Right atrium auricular region (tissue), 2 donors: ENCODE measurements at places on chromosomes 1 and 21. TPM values are rescaled to one million over a fixed set of nuclear protein-coding genes. Genes with fewer than 3 reads are reported as not detected.
A peak's percentile ranks its signal among the peaks of the same experiment; 100 is the strongest.

- H3K4me3 ChIP-seq: no peak overlapping the region
- H3K27ac ChIP-seq: no peak overlapping the region
- H3K36me3 ChIP-seq: no peaks in the 10 kb centered on the region
- H3K4me1 ChIP-seq: no peaks in the 10 kb centered on the region
- H3K27me3 ChIP-seq: no peaks in the 10 kb centered on the region
Measured at GRCh38 chr21:35482933-35483662, 434.0 kb upstream of the RUNX1 start.

- H3K36me3 ChIP-seq: no peaks in the 10 kb centered on the region
- H3K4me3 ChIP-seq: no peak overlapping the region
- DNase-seq: no peak
- H3K27ac ChIP-seq: peak overlapping the region; percentile 59
- peaks cover 18% of the 10 kb centered on the region for H3K4me1 ChIP-seq
Measured at GRCh38 chr1:100530880-100531487, 7.0 kb upstream of the GPR88 start.

DNA sequence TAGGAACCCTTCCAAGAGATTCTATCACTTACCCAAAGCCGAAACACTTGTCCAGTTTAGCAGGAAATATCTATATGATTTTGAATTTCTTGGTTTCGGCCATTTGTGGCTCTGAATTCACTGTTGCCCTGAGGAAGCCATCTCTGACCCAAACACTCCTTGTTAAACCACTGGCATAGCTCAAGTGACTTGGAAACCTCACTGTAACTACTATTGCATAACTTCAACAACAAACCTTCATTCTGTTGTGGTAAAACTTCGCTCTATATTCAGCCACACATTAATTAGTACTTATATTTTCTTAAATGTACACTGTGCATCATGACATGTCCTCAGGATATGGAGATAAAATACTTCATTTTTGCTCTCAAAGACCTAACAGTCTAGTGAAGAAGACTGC, 63.2 kb downstream of the ST6GALNAC3 start:
- no peak for DNase-seq
- H3K27me3 ChIP-seq: no peaks in the 10 kb centered on the region
- H3K4me1 ChIP-seq: peaks cover 23% of the 10 kb centered on the region
- no peak overlapping the region for H3K4me3 ChIP-seq
- peak overlapping the region; percentile 73 for H3K27ac ChIP-seq
- no peaks in the 10 kb centered on the region for H3K36me3 ChIP-seq

PGBD5 gene
- total RNA-seq: 18.5 TPM

DNA sequence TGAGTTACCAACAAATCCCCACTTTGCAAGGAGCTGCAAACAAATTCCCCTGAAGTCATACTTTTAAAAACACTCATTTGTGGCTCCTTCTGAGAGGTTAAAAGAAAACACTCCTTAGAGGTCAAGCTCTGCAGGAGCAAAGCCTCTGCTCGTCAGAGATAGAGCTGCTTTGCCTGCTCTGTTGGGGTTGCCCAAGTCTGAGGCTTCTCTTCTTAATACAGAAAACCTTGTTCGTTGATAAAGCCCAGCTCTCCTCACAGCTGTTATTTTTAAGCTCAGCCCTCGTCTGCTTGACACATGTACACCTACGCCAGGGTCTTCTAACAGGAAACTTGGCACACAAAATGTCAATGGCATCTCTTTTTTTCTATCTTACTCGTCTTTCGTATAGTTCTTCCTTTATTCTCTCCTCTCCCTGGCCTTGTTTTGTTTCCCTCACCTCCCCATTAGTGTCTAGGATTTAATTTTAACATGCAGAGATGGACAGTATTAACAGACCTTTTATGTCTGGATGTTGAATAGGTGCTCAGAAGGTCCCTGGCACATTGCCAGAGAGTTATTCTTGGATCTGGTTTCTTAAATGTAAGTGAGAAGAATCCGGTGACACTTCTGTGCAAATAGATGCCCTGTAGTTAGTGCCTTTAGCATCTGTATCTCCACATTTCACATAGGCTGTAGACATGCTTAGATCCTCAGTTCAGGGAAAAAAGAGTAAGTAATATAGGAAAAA, 86.0 kb downstream of the LRRC53 start:
- H3K4me1 ChIP-seq: peaks cover 11% of the 10 kb centered on the region
- no peaks in the 10 kb centered on the region for H3K27me3 ChIP-seq
- H3K36me3 ChIP-seq: no peaks in the 10 kb centered on the region
- no peak overlapping the region for H3K4me3 ChIP-seq
- peak overlapping the region; percentile 29 for H3K27ac ChIP-seq

DNA sequence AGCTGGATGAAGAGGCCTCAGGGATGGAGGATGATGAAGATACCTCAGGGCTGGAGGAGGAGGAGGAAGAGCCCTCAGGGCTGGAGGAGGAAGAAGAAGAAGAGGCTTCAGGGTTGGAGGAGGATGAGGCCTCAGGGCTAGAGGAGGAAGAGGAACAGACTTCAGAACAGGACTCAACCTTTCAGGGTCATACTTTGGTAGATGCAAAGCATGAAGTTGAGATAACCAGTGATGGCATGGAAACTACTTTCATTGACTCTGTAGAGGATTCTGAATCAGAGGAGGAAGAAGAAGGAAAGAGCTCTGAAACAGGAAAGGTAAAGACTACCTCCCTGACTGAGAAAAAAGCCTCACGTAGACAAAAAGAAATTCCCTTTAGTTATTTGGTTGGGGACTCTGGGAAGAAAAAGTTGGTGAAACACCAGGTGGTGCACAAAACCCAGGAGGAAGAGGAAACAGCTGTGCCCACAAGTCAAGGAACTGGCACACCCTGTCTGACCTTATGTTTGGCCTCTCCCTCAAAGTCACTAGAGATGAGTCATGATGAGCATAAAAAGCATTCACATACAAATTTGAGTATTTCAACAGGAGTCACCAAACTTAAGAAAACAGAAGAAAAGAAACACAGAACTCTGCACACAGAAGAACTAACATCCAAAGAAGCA, 15.4 kb downstream of the L1TD1 start:
- no peak overlapping the region for H3K27ac ChIP-seq
- no peak overlapping the region for H3K4me3 ChIP-seq
- no peaks in the 10 kb centered on the region for H3K4me1 ChIP-seq
- H3K27me3 ChIP-seq: no peaks in the 10 kb centered on the region
- no peak for DNase-seq

WNT4 gene
- total RNA-seq: not detected

LRRC41 gene
- total RNA-seq: 48.3 TPM

- peaks cover 30% of the 10 kb centered on the region for H3K36me3 ChIP-seq
- no peaks in the 10 kb centered on the region for H3K4me1 ChIP-seq
- no peak for DNase-seq
Measured at GRCh38 chr1:41013796-41014195, 7.7 kb downstream of the SLFNL1 start.

DNA sequence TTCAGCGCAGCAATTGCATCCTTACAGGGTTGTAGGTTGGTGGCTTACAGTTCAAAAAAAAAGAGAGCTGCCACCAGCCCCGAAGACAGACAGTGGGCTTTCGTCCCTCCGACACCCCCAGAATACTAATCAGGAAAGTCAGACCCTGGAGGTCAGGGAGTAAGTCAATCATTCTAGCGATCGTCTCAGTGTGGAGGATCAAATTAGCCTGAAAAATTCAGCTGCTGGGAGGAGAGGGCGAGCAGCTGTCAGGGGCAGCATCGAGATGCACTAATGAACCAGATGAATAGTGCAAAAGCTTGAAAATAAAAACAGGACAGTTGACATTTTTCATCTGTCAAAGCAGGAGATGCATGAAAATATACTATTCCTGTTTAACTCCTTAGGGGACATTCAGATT, 138.4 kb downstream of the NEK7 start:
- no peaks in the 10 kb centered on the region for H3K27me3 ChIP-seq
- no peak overlapping the region for H3K27ac ChIP-seq
- peaks cover 12% of the 10 kb centered on the region for H3K36me3 ChIP-seq
- no peak for DNase-seq
- peaks cover 8% of the 10 kb centered on the region for H3K4me1 ChIP-seq

DNA sequence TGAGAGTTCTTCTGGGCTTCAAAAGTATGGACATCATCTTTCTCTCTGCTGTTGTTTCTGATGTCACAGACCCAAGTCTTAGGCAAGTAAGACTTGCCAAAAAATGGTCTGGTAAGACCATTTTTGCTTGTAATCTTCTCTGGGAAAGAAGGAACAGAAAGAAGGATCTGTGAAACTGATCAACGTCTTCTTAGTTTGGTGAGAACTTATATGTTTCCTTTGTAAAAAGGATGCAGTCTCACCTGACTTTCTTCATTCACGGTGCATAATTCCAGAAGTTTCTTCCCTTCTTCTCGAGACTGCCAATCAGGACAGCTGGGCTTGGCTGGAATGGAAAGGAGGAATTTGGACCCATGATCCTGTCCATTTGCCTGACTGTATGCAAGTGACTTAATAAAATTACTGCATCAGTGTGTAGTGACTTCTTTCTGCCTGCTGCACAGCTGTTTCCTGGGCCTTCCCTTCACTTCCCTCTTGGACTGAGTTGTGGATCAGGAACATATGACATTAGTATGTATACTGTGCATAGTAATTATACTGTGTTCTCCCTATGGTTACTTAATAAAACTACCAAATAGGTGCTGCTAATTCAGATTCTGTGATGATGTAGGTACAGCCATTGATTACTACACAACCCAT, 7.6 kb upstream of the DENND1B start:
- no peaks in the 10 kb centered on the region for H3K4me1 ChIP-seq
- no peak for DNase-seq
- H3K36me3 ChIP-seq: no peaks in the 10 kb centered on the region
- H3K27me3 ChIP-seq: no peaks in the 10 kb centered on the region
- no peak overlapping the region for H3K4me3 ChIP-seq

KRTAP19-1 gene
- total RNA-seq: not detected

A3GALT2 gene
- not detected for total RNA-seq

EFNA3 gene
- 3.2 TPM for total RNA-seq

FLG gene
- not detected for total RNA-seq

NR1I3 gene
- not detected for total RNA-seq

GRCh38 chr21:39818557-39818956, 48.7 kb upstream of the PCP4 start:
- no peaks in the 10 kb centered on the region for H3K4me1 ChIP-seq
- no peaks in the 10 kb centered on the region for H3K36me3 ChIP-seq
- no peak overlapping the region for H3K27ac ChIP-seq
- no peaks in the 10 kb centered on the region for H3K27me3 ChIP-seq
- H3K4me3 ChIP-seq: no peak overlapping the region

HMCN1 gene
- 20.2 TPM for total RNA-seq

DNA sequence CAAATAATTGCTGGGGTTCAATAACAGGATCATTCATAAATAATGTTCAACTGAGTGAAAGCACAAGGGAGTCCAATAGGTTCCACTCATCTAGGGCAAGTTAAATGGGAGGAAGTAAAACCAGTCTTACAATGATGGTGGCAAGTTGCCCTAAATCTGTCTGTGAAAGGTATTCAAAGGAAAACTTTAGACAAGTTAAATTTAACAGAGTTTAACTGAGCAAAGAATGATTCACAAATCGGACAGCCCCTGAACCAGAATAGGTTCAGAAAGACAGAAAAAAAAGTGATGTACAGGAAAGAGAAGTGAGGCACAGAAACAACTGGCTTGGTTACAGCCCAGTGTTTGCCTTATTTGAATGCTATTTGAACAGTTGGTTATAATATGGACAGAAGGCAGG, 183.5 kb upstream of the ADGRL4 start:
- H3K4me3 ChIP-seq: no peak overlapping the region
- DNase-seq: no peak

GRCh38 chr1:243791586-243792267, 58.3 kb downstream of the AKT3 start:
- no peaks in the 10 kb centered on the region for H3K36me3 ChIP-seq
- H3K27me3 ChIP-seq: no peaks in the 10 kb centered on the region
- no peaks in the 10 kb centered on the region for H3K4me1 ChIP-seq
- H3K4me3 ChIP-seq: no peak overlapping the region
- H3K27ac ChIP-seq: peak overlapping the region; percentile 74
- DNase-seq: no peak

PRDM16 gene
- total RNA-seq: 0.22 TPM

GRCh38 chr1:119147661-119148090, 7.2 kb upstream of the WARS2 start:
- peaks cover 9% of the 10 kb centered on the region for H3K36me3 ChIP-seq
- H3K27ac ChIP-seq: no peak overlapping the region
- H3K4me3 ChIP-seq: no peak overlapping the region
- no peak for DNase-seq

ATAD3C gene
- 1.4 TPM for total RNA-seq

- H3K36me3 ChIP-seq: no peaks in the 10 kb centered on the region
- no peak overlapping the region for H3K4me3 ChIP-seq
- H3K27ac ChIP-seq: no peak overlapping the region
- no peak for DNase-seq
- H3K27me3 ChIP-seq: no peaks in the 10 kb centered on the region
- peaks cover 25% of the 10 kb centered on the region for H3K4me1 ChIP-seq
Measured at GRCh38 chr1:228988664-228989063, 253.4 kb downstream of the RHOU start.

GRCh38 chr1:31483012-31483946, 70.3 kb downstream of the SERINC2 start:
- no peak overlapping the region for H3K4me3 ChIP-seq
- H3K4me1 ChIP-seq: no peaks in the 10 kb centered on the region
- peak; percentile 71 for DNase-seq
- H3K36me3 ChIP-seq: no peaks in the 10 kb centered on the region

DNA sequence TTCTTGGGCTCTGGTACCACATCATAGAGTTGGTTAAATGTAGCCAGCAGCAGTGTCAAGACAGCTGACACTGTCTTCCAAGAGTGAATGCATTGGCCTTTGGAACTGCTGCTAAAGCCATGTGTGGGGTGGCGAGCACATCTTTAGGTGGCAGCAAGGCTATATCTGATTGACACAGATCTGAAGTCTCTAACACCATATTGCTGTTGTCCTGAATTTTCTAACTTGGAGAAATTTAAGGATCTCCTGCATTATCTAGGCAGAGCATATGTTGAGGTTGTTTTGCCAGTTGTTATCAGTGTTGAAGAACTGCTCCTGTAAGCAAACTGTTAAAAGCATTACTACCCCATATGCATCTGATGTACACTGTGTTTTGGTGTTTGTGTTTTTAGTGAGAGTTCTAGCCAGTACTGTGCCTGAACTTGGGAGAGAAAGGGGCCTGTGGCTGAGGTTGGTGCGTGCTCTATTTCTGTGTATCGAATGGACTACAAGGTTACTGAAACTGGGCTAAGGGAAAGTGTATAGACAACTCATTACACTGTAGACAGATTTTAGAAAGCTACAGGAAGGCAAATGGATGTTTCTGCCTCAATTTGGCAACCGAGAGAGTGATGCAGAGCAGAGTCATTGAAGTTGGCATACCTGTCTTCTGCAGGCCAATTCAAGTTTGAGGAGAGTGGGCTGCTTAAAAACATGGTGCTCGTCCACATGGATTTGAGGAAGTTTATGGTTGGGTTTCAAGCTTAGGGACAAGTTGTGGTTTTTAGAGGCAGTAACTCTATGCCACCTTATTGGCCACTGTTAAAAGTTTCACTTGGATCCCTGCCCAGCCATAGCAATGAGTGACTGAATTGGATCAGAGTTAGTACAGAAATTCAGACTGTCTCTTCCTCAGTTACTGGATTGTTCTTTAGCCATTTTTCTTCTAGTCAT, 16.9 kb downstream of the DYRK3 start:
- H3K27ac ChIP-seq: no peak overlapping the region
- H3K36me3 ChIP-seq: peaks cover 13% of the 10 kb centered on the region
- no peak overlapping the region for H3K4me3 ChIP-seq
- no peaks in the 10 kb centered on the region for H3K27me3 ChIP-seq

TCEA3 gene
- total RNA-seq: 24.4 TPM

MYOC gene
- 4.4 TPM for total RNA-seq
